ENCODE measurements at places on chromosomes 2 and 18.

DNA sequence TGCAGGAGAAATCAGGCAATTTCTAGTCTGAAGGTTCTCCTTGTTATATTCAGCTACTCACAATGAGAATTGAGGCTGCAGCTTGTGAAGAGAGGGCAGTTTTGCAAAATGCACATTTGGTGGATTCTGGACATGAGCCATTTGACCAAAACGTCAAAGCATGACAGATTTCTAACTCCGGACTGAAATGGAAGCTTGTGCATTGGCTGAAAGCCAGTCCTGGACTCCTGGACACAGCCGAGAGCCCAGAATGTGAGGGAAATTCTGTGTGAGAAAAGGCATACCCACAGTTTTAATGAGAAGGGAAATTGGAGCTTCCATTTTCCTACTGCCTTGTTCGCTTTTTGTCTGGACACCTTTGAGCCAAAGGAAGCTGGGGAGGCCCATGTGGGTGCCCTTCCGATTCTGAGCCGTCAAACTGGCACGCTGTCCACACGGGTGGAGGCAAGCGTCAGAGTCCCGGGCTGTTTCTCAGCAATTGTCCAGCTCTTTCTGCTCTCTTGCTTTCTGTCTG, 23.7 kb upstream of the ROCK2 start:
- DNase-seq, result no peak

GRCh38 chr18:22846088-22846683, 86.9 kb upstream of the RBBP8 start:
- no peak for DNase-seq

- DNase-seq, result no peak
Observed at GRCh38 chr2:216315802-216316603, 56.3 kb downstream of the MARCHF4 start.

DNA sequence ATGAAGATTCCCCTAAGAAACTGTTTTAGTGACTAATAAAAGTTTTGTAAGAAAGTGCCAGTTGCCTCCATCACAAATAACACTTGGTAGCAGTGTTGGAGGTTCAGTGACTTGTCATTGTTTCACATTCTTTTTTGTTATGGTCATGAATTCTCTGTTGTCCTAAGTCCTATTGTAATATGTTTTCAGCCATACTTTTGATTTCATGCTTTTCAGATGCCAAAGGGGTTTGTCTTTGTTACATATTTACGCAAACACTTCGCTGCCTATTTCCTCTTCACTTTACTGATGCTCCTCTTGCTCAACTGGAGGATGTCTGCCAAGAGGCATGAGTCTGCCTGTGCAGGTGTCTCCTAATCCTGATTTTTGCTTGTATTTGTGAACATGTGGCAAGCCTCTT, 66.6 kb downstream of the PHLPP1 start:
- no peak for DNase-seq

GRCh38 chr2:143175438-143175837, 46.2 kb downstream of the ARHGAP15 start:
- no peak for DNase-seq

GRCh38 chr2:52698408-52698807, 1069.2 kb upstream of the CHAC2 start:
- no peak for DNase-seq

GRCh38 chr2:104378853-104379374, 475.0 kb upstream of the POU3F3 start:
- peak; percentile 32 for DNase-seq

- no peak for DNase-seq
Observed at GRCh38 chr2:64957109-64957903, 31.9 kb upstream of the SLC1A4 start.

- no peak for DNase-seq
Observed at GRCh38 chr2:50397992-50398765, 633.8 kb downstream of the NRXN1 start.

DNA sequence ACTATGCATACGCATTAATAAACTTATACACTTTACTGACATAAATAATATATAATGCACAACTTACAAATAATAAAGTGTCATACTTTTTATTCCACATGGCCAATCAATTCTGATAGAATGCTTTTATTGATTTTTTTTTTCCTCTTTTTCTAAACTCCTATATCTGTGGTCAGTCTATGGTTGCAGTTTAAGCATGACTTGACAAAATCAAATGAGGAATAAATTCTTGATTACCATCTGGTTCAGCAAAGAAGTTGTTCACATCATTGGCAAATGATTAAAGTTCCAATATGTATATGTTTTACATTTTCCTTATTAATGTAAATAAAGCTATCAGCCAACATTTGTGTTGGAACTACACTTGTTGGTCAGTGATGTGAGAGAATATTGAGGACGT, 83.5 kb downstream of the EML6 start:
- no peak for DNase-seq

GRCh38 chr2:72096181-72096580, 51.5 kb downstream of the CYP26B1 start:
- DNase-seq, result no peak

- DNase-seq, result no peak
Observed at GRCh38 chr2:46655551-46656436, 176.4 kb downstream of the TMEM247 start.

GRCh38 chr2:1784986-1785617, 40.8 kb upstream of the PXDN start:
- no peak for DNase-seq

DNA sequence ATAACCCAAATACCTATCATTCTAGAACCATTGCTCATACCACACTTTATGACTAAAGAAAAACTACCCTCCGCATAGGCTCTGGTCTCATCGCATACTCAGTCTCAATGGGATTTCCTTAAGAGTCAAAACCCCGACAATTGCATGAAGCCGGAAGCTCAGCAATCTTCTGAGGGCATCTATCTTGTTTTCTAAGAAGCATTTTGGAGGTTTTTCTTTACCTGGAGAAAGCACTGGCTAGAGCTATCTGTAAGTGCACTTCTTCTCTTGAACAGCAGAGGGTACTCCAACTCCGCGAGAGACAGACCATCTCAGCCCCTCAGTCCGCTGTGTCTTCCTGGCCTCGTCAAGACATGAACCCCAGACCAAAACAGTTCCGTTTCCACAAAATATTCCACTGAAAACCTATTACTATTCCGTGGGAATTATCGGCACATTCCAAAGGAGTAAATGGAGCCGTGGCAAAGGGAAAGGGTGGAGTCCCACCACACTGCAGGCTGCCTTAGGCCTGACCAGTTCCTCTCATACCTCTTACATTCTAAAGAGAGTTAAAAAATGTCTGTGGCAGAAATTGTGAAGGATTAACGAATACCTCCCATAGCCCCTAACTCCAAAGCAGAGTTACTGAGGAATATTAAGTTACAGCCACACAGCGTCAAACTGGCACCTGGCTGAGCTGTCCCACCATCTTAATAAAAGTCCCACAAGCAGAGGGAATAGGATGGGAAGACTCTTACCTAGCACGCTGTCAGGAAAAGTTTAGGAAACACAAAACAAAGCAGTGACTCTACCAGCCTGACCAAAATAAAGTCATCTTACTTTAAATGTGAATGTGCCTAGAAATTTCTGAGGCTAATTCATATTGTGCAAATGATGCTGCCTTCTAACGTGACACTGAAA, 325.6 kb upstream of the VRK2 start:
- no peak for DNase-seq

DNA sequence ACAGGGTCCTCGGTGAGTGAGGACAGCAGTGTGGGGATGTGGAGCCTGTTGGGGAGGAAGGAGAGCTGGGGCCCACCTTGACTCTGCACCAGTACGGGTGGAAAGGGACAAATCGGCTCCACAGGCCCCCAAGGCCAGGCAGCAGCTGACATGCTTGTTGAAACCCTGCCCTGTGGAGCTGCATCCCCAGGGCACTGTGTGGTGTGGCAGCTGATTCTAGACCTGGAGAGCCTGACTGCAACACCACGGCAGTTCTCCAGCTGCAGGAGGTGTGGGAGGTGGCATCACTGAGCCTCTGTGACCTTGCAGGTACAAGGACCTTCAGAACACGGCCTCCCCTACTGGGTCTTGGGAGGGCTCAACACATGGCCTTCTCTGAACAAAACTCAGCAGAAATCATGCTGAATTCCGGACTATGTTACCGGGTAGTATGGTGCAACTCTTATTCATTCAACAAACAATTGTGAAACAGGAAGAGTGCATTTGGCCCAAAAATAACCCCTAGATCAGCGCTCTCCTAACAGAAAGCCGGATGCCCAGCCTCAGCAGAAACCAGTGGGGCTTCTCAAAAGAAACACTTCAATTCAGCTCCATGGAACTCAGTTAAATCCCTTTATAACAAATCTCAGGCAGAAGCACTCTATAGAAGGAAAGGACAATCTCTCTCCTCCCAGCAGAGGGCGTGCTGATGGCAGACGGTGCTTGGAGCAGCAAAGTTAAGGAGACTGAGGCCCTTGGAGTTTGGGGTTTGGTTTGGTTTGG, 104.4 kb upstream of the SALL3 start:
- no peak for DNase-seq

DNA sequence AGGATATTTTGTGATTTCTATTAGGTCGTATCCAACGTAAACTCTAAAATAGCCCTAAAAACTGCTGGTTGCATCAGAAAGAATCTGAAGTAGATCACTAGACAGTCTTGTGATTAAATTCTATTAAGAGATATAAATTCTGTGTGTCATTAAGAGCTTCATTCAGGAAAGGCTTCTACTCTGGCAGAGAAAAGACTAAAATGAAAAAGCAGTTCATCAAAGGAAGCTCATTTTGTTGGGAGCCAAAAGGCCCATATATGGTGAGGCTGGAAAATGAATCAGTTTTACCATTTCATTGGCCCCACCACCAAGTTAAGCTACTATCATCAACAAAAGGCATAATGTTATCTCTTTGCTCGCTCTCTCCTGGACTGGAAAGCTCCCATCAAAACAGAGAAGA, 261.1 kb downstream of the SATB2 start:
- no peak for DNase-seq

DNA sequence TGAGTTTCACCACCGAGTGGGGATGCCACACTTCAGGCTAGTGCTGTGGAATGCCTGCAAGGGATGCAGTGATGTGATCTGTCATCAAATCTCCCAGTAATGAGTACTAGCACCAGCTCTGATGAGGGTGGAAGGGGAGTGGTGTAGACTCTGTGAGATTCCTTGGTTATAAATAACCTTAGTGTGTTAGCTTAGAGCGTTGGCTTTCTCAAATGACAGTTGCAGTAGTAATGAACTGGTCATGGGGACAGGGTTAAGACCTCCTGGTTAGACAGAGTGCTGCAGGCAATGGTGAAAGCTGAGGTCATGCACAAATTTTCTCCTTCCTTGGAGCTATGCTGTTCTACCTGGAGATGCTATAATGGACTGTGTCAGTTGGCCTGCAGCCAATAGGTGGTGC, 1063.4 kb upstream of the CRIM1 start:
- DNase-seq, result no peak

DNA sequence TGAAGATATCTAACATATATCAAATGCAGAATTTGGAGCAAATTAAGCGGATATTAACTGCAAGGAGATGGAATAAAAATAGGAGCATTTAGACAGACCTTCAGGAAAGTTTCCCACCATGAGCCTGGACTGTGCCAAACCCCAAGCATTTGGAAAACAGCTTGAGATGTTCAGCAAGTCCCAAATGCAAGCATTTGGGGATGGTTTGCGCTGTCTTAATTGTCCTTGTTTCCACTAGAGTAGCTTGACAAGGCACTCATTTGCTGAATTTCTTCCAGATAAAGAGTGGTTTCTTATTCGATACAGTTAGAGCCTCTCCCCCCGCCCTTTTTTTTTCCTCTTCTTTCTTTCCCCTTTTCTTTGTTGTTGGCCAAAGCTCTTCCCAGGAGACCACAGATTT, 77.1 kb upstream of the CDC42EP3 start:
- DNase-seq, result no peak

- DNase-seq, result no peak
Observed at GRCh38 chr18:63440881-63441280, 18.6 kb upstream of the VPS4B start.

GRCh38 chr2:156615836-156616322, 179.7 kb downstream of the GPD2 start:
- DNase-seq, result no peak

DNA sequence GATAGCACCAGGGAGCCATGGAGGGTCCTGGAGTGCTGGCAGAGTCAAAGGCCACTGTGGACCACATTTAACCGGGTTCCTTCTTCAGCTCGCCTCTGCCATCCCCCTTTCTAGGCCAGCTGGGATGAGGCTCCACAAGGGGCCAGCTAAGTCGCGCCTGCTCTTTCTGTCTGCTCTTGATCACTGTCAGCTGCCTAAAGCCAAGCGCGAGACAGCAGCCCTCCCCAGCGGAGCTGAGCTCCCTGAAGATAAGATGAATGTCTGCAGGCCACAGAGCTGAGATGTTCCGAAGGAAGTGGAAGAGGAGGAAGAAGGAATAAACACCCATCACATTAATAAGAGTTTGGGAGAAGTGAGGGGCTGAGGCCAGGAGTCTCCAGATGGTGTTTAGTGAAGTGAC, 99.6 kb downstream of the CELF4 start:
- no peak for DNase-seq

DNA sequence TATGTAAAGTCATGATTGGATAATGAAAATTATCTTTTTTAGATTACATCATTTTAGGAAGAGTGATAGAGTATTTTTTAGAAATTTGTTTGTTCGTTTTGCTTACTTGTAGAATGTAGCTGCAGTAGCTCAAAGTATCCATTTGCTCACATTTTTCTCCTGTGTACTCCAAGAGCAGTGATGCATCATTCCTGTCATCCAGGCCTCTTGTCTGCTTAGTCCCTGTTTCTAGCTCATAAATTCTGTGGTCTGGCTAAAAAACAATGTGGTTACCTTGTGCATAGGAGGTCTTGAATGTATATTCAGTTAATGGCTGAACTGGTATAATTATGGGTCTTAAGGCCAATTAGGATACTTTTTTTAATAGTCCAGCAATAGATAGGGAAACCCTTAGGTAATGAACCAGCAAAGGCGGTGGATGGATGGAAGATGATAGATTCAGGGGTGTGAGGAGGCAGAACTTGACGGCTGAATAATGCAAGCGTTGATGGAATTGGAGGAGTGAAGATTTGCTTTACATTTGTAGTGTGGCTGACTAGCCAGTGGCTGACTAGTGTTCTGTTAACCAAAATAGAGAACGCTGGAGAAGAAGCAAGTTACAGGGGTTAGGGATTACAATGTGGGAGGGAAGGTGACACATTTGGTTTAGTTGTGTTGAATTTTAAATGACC, 145.0 kb downstream of the ZNF407 start:
- no peak for DNase-seq

- no peak for DNase-seq
Observed at GRCh38 chr2:201546576-201546975, 95.0 kb downstream of the STRADB start.

- DNase-seq, result no peak
Observed at GRCh38 chr2:132438691-132439090, 22.1 kb downstream of the GPR39 start.

GRCh38 chr18:50651334-50651733, 91.4 kb downstream of the MAPK4 start:
- DNase-seq, result no peak

GRCh38 chr2:52970642-52971041, 797.0 kb upstream of the CHAC2 start:
- no peak for DNase-seq

- peak; percentile 62 for DNase-seq
Observed at GRCh38 chr2:241617431-241618154, 19.4 kb downstream of the THAP4 start.

DNA sequence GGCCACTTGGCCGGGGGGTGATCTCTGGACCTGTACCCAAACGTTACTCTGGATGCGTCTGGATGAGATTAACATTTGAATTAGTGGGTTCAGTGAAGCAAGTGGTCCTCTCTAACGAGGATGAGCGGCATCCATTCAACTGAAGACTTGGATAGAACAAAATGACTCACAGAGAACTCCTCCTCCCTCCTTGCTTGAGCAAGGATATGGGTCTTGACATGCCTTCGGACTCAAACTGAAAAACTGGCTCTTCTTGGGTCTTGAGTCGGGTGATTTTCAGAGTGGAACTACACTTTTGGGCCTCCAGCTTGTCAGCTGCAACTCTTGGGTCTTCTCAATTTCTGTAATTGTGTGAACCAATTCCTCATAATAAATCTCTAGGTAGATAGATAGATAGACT, 47.2 kb downstream of the NETO1 start:
- no peak for DNase-seq

Measured in central memory CD4-positive, alpha-beta T cell (primary cell).